ENCODE measurements at places on chromosomes 12 and 14.

DNA sequence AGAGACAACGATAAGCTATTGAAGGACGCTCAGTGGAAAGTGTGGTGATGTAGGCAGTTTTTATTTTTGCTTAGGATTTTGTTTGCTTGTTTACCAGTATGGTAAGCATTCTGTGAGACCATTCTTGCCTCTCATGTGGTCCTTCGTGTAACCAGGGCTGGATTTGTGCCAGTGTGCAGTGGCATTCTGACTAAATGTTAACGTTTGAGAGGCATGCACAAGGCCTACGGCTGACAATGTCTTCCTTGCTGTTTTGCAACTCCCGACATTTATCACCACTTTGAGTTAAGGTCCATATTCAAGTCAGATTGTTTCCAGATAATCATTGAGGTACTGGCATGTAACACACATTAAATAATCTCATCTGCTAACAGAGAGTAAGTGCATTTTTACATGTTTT lies 102.3 kb upstream of the BCAT1 start:
- DNase-seq, result no peak

DNA sequence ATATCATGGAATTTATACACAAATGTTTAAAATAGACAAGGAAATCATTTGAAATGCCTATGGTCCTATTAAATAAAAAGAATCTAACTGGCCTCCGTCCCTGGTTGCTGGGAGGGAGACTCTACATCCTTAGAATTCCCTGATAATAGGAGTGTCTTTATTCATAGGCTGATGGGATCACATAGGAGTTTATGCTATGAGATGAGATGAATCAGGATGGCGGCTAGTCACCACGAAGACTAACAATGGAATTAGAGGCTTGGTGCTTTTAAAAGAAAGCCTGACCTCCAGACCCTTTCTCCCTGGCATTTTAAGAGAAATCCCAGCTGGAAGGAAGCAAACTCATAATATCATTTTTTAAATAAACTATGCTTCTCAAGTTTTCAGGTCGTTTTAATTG lies 69.7 kb downstream of the SEC23A start:
- DNase-seq, result no peak

- DNase-seq, result no peak
Measured at GRCh38 chr14:61229475-61229888, 51.7 kb downstream of the TMEM30B start.

DNA sequence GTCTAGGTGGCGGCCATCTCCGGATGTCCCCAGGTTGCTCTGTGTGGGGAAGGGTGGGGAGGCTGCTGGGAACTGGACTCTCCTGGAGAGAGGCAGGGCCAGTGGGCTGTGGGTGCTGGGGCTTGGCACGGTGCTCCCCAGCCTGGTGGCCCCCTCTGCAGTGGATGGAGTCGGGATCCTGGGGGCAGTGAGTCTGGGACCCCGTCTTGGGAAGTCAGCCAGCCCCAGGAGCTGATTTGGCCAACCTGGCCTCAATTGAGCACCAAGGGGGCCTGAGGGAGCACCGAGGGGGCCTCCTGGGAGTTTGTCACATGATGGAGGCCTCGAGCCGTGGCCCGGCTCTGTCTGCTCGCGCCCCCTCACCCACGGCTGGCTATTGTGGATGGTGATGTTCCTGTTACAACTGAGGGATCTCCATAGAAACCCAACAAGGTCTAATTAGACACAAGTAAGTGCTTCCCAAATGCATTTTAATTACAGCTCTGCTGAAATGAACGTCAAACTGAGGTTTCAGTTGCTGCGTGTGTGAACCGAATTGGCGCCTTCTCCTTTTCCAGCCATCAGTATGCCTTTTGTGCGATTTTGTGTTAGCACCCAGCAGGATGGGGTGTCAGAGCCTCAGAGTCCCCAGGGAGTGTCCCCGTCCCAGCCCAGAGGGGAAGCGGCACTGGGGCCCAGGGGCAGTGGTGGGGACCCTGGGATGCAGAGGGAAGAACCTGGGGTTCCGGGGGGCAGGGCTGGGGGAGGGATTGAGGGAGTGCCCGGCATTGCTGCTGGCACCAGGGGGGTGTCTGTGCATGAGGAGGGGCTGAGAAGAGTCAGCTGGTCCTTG lies 71.8 kb downstream of the KIF26A start:
- no peak for DNase-seq

DNA sequence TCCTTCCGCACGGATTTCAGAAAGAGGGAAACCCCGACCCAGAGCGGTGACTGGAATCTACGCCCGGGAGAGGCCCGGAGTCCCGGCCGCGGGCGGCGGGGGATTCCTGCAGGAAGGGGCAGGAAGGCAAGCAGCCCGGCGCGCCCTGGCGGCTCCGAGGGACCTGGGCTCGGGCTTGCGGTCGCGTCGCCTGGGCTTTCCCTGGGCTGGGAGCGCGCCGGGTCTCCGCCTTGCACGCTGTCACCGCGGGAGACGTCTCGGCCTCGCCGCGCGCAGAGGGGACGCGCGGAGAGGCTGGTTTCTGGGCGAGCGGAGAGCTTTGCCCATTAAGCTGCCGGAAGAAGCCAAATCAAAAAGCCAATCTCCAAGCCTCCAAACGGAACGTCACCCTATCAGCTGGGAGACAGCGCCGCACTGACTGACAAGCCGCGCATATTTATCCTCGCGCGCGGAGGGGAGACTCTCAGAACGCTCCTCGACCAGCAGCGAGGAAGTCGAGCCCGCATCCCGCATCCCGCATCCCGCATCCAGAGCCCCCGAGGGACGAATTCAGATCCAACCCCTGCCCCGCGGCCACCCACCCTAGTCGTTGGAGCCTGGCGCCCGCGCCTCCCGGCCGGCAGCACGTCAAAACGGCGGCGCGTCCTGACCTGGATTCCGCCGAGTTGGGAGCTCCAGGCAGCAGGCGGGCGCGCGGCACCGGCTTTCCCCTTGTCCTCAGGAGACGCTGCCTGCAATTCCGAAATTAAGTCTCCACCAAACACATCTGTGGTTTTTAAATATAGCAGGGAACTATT lies at the start of gene SLC8A3:
SLC8A3 (minus strand) TSS at position 293 of the 797 bp plus-strand sequence. CDS start 20,529 bp downstream, outside the sequence.
- DNase-seq, result no peak

DNA sequence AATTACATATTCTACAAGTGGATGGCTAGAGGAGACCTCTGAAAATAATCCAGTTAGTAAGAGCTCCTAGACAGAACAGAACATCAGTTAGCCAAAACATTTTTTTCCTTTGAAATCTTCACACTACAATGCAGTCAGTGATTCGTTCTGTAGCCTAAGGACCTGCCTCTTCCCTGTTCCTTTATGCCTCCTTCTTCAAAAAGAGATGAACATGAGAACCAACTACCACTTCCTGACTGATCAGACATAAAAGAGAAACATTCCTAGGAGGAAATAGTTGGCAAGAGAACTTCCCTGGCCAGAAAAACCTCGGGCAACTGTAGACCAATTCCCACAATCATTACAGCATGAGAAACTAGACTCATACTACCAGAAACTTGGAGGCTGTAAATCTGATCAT lies 29.4 kb downstream of the ITPR2 start:
- DNase-seq, result no peak

DNA sequence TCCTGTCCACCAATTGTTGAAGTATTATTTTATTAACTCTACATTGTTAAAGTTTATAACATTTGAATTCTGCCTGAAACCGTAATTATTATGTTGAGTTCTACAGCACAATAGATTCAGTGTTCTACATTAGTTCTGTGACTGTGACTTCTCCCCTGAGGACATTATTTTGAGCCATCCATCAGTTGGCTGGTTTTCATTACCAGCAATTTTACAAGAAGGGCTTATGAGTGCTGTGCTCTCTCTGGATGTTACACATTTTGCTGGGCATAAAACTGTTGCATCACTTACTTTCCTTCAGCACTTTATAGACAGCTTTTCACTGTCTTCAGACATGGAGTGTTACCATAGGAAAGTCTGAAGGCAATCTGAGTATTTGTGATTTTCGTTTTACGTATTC lies 118.2 kb upstream of the KITLG start:
- no peak for DNase-seq

DNA sequence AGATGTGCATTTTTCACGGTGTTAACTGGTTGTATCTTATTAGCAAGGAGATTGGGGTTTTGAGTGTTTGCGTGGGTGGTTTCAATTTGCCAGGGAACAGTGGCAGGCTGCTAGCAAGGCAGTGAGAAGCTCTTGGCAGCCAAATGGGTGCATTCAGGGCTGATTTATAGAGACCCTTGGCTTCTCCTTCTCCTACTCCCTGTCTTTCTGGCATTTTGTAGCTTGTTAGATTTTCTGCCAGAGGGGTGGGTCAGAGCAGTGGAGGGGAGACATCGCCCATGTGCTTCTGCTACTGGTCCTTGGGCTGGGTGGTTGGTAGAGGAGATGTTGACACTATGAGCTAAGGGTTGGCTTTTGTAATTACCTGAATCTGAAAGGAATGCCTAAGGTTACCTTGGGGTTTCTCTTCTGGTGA lies 9.6 kb downstream of the CALM1 start:
- no peak for DNase-seq

DNA sequence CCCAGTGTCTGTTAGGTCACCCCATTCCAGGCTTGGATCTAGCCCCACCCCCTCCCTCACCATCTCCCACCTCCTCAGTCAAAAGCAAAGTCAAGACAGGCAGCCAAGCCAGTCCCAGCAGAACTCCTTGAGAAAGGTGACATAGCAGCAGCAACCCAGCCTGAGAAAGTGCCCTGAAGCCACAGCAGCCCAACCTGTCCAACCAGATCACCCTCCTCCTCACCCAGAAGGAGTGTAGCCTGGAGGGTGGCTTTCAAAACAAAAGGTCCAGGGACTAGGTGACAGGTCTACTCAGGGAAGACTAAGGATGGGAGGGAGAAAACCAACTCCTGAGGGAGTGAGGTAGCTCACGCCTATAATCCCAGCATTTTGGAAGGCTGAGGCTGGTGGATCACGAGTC lies 5.2 kb downstream of the RAB15 start:
- no peak for DNase-seq

DNA sequence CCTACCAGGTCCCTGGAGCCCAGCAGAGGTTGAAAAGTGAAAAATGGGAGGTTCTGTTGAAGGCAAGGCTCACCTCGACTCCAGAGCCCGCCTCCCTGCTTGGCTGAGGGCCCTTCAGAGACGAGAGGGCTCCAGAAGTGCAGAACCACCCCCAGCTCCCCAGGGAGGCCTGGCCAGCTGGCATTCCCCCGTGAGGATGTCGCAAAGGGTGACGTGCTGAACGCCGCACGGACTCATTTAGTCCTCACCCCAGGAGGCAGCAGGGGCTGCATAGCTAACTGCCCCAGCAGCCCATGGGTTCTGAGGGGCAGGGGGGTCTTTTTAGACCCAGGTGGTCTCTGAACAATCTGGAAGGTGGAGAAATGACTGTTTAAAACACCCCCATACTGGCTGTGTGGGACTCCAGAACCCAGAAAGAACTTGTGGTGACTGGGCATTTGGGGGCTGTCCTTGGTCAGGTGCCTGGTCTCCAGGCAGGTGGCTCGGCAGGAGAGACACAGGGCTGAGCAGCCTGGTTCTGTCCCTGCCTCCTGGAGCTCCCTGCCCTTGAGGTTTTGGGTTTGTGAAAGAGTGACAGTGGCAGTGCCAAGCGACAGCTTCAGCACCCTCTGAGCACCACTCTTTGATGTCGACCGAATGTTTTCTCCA lies 32.0 kb downstream of the ANAPC7 start:
- no peak for DNase-seq

GRCh38 chr14:58716706-58717105 lies 78.9 kb downstream of the DACT1 start:
- DNase-seq, result no peak

GRCh38 chr12:40693207-40693821 lies 1.1 kb downstream of the CNTN1 start:
- DNase-seq, result no peak

GRCh38 chr14:22981876-22982476 lies 375 bp downstream of the AJUBA start:
- DNase-seq, result no peak

- no peak for DNase-seq
Measured at GRCh38 chr12:42741771-42742510, 152.4 kb upstream of the PRICKLE1 start.

- DNase-seq, result no peak
Measured at GRCh38 chr14:92938890-92939671, 16.1 kb downstream of the CHGA start.

DNA sequence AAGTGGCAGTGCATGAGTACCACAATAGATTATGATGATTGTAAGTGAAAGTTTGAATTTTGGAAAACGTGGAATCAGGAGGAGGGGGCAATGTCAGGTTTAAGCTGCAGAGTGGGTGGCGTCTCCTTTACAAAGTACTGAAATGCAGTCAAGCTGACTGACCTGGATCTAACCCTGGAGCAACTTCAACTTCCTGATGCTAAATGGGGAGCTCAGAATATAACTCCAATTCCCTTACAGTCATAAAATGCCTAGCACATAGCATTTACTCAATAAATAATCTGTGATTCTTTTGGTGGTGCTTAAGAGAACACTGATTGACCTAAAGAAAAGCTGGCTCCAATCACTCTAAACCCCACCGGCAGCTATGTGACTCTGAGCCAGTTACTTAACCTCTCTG lies 38.5 kb downstream of the CCDC60 start:
- no peak for DNase-seq

GRCh38 chr12:2449586-2449985 lies 345.2 kb upstream of the FKBP4 start:
- DNase-seq, result no peak

DNA sequence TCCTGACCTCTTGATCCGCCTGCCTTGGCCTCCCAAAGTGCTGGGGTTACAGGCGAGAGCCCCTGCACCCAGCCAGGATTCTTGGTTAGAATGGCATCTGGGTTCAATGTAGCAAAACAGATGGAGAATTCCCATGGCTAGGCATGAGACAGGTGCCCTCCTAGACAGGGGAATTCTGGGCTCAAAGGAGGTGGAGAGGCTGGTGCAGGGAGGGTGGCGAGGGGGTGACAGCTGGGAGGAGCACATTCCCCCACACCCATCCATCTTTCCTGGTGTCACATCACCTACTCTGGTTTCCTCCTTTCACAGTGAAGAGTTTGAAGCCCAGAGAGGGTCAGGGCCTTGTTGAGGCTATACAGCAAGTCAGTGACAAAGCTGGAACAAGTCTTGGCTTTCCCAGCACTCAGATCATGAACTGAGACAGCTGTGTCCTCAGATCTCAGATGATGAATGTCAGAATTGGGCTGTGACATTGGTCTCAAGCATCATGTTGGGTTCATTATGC lies 2.8 kb downstream of the SERPINA1 start:
- DNase-seq, result no peak

DNA sequence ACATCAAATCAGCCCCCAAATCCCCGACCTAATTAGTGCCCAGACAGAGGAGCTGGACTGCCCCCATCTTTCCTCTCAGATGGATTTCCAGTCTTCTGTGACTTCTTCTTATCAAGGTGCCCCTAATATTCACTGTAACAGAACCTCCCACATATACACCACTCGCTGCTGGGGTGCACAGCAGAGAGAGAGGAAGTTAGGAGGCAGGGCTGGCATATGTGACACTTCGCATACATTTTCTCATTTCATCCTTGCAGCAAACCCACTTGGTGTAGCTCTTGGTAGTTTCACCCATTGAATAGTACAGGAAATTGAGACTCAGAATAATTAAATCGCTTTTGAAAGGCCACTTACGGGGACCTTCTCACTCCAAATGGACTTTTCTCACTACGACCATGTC lies 56.5 kb upstream of the CCND2 start:
- DNase-seq, result no peak

DNA sequence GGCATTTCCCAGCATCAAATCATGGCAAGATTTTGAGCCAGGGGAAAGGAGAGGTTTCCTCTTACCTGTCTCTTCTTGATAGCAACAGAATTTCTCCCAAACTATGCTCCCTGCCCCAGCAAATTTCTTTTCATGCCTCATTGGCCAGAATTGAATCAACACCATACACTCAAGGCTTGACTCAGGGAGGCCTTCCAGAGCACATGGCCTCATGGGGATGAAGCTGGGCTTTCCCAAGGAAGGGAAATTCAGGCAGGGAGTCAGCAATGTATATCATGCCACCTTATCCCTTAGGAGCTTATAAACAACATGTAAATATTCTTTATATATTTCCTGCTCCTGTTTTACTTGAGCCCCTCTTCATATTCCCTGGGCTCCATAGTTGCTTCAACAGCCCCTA lies 62.1 kb downstream of the ARF6 start:
- DNase-seq, result no peak
